Amygdala (tissue), 56 donors: ENCODE measurements at places on chromosomes 1 and 21.

DNA sequence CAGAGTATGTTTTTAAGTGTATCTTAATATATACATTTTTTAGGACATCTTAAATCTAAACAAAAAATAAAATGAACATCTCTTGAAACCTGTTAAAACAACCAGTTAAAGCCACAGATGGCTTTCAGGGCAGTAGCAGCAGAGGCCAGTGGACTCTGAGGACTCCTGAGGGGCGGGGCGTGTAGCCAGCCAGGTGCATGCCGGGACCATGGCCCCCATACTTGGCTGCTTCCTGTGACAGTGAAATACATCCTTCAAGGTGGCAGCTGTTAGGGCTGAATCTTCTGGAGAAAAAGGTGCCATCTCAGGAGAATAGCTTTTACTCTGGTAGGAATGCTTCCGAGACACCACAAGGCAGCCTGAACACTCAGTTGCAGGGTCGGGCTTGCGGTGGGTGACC lies 9.6 kb downstream of the RHOU start:
- DNase-seq, result no peak

GRCh38 chr21:33971492-33972013 lies 55.9 kb upstream of the ATP5PO start:
- no peak for DNase-seq

DNA sequence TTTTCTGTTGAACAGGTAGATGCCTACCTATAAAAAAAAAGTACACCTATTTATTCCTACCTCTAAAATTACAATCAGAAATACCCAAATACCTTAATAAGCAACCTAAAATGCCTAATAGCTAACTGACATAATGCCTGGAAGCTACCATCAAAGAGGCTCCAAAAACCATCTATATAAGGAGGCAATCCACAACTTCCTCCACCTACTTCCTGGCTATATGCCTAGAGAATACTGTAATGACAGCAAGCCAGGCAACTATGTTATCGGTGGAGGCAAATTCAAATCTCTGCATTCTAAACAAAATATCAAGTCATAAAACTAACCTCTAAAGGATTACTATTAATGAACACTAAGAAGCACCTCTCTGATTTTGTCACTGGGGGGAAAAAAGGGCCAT lies 10.1 kb downstream of the ZNF644 start:
- DNase-seq, result no peak

GRCh38 chr1:235802573-235803346 lies 63.9 kb downstream of the LYST start:
- DNase-seq, result no peak

DNA sequence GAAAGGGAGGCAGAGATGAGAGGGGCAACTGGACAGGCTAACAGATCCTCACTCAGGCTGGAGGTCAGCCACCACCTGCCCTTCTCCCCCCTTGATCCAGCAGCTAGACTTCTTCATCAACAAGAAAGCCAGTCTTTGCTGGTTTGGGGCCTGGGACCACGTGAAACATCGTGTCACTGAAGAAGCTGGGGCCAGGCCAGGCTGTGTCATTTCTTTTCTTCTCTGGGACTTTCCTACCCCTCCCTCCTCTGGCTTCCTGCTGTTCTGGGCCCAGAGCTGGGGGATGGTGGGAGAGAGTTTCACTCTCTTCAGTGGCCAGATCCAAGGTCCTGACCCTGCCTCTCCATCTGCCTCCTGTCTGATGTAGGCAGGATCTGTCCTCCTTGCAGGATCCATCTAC lies 18.1 kb upstream of the SLC26A9 start:
- no peak for DNase-seq

DNA sequence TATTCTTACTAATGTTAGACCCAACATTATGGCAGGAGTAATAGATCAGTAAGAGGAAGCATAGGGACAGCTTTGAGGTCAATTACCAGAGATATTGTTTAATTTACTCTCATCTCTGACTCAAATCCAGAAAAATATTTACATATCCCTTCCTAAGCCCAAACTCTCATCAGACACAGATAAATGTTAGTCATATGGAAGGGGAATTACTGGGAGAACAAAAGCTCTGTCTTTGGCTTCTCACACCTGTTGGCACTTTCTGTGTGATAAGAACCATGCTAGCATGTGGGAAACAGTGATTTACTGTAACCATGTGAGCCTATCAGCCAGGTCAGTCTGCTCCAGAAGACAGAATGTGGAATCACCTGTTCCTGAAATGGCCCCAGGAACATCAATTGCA lies 72.4 kb downstream of the DUSP10 start:
- DNase-seq, result no peak
